Activated CD4-positive, alpha-beta memory T cell treated with anti-CD3 and anti-CD28 coated beads for 36 hours (primary cell): ENCODE measurements at places on chromosomes 11 and 22. TPM values are rescaled to one million over a fixed set of nuclear protein-coding genes. Genes with fewer than 3 reads are reported as not detected.

DNA sequence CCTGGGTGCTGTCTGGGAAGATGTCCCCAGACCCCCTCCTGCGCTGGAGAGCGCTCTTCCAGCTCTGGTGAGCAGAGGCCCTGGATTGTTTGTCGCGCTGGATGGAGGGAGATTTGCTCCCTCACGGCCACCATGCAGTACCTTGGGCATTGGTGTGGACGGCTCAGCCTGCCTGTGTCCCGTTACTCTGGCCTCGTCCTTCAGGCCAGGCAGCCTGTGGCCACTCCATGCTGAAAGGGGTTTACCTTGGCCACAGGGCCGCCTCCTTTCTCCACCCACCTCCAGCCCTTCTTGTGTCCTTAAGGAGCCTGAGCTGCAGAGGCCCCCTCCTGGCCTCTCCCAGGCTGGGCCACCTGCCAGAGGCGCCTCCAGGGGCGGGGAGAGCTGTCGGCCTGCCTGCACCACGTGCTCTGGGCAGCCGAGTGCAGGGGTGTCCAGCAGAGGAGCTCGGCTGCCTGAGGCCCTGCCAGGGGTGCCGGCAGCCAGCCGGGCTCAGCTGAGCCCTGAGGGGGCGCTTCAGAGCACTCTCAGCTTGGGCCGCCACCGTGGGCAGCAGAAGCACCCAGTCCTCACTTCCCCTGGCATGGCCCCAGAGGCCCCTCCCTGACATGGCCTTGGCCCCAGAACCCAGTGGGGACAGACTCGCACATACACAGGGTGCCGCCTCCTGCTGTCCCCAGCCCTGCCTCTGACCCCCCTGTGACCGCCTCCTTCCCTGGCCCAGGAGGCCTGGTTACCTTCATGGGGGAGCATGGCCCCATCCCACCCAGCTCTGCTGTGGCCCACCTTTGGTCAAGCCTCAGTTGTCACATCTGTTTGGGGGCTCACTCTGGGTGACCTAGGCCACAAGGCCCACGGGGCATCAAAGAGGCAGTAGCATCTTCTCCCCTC, 3.4 kb downstream of the CCND1 start:
- DNase-seq: no peak

- DNase-seq: peak; percentile 19
Observed at GRCh38 chr11:19714387-19715363, 2.0 kb downstream of the NAV2 start.

The CALCB gene
- 2.5 TPM for total RNA-seq

The CPT1B gene
- 33.3 TPM for total RNA-seq

The P4HA3 gene
- total RNA-seq: not detected

DNA sequence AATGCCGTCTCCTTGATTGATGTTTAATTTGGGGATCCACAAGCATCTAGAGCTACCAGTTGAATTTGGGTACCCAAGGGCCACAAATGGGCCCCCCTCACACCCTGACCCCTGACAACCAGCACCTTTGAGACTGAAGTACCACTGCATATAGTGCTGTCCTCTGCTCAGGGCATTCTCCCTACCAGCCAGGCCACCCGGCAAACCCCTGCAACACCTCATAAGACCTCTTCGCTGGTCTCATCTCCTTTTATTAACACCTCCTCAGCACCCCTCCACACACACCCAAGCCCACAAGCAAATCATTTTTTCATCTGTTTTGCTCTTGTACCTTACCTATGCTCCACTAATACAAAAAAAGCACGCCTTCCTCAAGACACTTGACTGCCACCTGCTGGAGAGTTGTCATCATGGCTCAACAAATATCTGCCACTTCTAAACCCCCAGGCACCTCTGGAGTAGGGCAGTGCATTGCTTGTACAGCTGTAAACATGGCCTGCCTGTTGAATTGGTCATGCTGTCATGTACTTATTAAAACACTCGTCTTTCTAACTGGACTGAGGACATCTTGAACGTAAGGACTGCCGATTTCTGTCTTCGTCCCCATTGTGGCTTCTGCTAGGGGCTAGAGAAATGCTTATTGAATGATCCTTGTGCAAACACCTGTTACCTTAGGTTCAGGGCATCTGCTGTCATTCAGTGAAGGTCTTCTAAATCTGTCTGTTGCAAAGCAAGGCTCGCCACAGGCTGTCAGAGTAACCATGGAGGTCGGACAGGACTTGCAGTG, 66.5 kb downstream of the BMAL1 start:
- peak; percentile 80 for DNase-seq
